Stimulated activated CD8-positive, alpha-beta memory T cell treated with anti-CD3 and anti-CD28 coated beads, Interleukin-4, amount 100 ng/mL, for 1 hour (primary cell): ENCODE measurements at places on chromosomes 16 and 17.

- DNase-seq, result no peak
Observed at GRCh38 chr16:30430428-30430970, 669 bp upstream of the DCTPP1 start.

GRCh38 chr17:5446786-5447185 is 7.8 kb upstream of the C1QBP start:
- DNase-seq, result no peak

DNA sequence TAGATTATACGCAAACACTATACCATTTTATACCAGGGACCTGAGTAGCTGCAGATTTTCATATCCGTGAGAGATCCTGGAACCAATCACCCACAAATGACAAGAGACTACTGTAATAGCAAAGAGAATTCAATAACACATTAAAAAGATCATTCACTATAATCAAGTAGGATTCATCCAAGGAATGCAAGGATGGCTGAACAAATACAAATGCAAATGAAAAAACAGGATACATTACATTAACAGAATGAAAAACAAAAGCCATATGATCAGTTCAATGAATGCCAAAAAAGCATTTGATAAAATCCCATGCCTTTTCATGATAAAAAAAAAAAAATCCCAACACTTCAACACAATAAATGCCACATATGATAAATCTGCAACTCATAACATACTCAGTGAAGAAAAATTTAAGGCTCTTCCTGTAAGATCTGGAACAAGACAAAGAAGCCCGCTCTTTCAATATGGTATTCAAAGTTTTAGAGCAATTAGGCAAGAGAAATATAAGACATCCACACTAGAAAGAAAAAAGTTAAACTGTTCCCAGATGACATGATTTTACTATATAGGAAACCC is 29.0 kb downstream of the N4BP1 start:
- DNase-seq, result no peak

- no peak for DNase-seq
Observed at GRCh38 chr17:48352630-48353029, 77.4 kb downstream of the SKAP1 start.

GRCh38 chr17:10618202-10618635 is 38.9 kb downstream of the MYH3 start:
- peak; percentile 26 for DNase-seq

DNA sequence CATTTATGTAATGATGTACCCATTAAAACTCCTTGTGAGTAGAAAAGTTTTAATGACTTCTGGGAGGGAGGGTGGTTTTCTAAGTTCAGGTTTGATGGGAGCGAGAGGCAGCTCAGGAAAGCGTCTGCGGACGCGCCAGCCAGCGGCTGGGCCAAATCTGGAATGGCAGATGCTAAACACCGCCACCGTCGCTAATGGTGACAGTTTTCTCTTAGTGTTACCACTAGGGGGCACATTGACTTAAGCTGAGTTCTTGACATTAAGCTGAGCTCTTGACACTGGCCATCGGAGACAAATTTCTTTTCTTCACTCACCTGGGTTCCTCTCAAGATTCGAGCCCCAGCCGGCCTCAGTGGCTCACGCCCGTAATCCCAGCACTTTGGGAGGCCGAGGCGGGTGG is 6.7 kb downstream of the TRPV1 start:
- DNase-seq, result no peak

DNA sequence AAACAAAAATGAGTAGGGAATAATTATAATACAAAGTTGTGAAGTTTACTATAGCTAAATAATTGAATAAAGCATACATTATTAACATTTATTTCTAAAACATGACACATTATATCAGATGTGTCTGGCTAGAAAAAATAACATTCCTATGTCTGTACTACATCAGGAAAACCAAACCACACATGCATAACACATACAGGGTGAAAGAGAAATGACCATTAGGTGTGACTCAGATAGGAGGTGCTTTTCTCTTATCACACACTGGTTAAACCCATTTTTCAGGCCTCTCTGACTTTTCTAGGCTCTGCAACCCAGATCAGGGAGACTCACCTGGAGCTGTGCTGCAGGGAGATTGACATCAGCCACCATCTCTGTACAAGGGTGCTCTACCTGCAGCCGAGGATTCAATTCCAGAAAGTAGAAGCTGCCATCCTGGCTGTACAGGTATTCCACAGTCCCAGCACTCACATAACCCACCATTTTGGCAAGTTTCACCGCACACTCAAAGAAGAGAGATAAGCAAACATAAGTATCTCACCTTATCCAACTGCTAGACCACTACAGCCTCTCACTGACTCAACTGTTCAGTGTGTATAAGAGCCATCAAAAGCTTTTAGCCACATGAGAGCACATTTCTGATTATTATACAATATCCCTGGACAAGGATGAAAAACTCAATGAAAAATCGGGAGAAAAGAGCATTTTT is 116.6 kb upstream of the C17orf78 start:
- DNase-seq, result no peak

DNA sequence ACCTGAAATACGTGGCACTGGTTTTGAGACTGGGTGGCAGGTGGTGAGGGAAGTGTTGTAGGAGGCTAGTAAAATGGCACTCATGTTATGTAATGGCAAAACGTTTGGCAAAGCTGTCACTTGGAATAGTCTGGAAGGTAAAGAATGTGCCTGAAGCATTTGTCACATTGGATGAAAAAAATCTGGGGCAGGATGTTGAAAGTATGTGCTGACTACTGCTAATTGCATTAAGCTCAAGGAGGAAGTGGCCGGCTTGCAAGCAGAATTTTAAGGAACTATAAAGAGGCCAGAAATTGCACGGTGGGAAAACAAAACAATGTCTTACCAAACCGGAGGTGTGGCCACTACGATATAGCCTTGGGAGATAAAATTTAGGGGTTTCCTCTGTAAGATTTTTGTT is 26.6 kb upstream of the NLRP1 start:
- DNase-seq, result no peak

DNA sequence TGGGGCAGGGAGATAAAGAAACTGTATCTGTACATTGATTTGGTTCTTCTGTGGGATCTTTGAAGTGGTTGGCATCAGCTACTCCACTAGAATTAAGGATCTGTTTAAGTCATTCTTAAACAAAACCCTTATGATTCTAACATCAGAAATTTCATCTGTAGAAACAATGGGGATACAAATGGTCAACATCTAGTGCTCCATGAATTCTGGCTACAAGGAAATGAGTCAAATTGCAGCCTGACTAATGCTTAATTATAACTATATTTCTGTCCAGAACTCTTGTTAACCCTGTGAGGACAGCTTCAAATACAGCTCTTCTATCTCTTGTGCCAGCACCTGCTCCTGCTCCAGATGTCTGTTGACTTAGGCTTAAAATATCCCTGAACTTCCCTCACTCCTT is 13.9 kb upstream of the GINS3 start:
- no peak for DNase-seq

- no peak for DNase-seq
Observed at GRCh38 chr17:2697611-2698162, 13.9 kb downstream of the CLUH start.

- DNase-seq, result no peak
Observed at GRCh38 chr16:8858994-8859912, 9.6 kb downstream of the CARHSP1 start.

DNA sequence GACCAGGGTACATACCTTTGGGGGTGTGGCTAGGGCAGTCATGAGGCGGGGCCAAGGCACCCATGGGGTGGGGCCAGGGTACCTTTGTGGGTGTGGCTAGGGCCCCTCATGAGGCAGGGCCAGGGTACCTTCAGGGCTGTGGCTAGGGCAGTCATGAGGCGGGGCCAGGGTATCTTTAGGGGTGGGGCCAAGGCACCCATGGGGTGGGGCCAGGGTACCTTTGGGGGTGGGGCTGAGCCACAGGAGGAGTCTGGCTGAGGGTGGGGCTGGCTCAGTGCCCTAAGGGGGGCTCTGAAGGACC is 3.5 kb downstream of the GNG13 start:
- DNase-seq, result no peak

- no peak for DNase-seq
Observed at GRCh38 chr17:75595284-75595919, 7.8 kb downstream of the MYO15B start.
